Stimulated activated CD8-positive, alpha-beta memory T cell treated with anti-CD3 and anti-CD28 coated beads, Interleukin-15, amount 100 ng/mL, for 1 hour (primary cell): ENCODE measurements at places on chromosomes 7 and 10.

GRCh38 chr7:131007439-131008330 lies 273.7 kb upstream of the KLF14 start:
- DNase-seq, result no peak

DNA sequence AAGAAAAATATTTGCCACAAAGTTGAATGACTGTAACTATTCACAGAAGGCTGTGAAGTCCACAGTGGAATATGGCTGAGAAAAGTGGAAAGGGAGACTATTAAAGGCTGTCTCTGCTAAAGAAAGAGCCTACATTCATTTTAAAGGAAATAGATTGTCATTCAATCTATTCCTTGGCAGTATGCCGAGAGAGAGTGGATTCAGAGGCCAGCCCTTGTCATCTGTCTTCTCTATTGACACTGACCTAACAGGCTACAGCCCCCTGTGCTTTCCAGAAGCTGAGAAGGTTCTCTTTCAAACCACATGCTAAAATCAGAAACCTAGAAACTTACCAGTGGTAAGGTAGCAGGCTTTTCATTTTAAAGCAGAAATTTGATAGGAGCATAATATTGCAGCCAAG lies 12.1 kb downstream of the ODAD2 start:
- no peak for DNase-seq

DNA sequence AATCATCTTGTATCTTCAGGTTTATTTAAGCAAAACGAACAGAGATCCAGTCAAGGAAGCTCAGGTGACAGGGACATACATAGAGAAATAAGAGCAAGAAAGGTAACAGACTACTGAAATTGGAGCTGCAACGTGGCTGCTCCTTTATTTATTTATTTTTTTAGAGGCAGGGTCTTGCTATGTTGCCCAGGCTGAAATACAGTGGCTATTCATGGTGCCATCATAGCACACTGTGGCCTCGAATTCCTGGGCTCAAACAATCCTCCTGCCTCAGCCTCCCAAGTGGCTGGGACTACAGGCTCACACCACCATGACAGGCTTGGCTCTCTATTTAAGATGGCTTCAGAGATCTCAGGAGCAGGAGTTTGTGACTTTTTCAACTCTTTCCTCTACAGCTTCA lies 46.4 kb downstream of the COL1A2 start:
- no peak for DNase-seq

GRCh38 chr7:149748076-149748874 lies 25.1 kb downstream of the ZNF467 start:
- DNase-seq, result no peak

GRCh38 chr7:37510043-37510634 lies 61.5 kb upstream of the ELMO1 start:
- no peak for DNase-seq

DNA sequence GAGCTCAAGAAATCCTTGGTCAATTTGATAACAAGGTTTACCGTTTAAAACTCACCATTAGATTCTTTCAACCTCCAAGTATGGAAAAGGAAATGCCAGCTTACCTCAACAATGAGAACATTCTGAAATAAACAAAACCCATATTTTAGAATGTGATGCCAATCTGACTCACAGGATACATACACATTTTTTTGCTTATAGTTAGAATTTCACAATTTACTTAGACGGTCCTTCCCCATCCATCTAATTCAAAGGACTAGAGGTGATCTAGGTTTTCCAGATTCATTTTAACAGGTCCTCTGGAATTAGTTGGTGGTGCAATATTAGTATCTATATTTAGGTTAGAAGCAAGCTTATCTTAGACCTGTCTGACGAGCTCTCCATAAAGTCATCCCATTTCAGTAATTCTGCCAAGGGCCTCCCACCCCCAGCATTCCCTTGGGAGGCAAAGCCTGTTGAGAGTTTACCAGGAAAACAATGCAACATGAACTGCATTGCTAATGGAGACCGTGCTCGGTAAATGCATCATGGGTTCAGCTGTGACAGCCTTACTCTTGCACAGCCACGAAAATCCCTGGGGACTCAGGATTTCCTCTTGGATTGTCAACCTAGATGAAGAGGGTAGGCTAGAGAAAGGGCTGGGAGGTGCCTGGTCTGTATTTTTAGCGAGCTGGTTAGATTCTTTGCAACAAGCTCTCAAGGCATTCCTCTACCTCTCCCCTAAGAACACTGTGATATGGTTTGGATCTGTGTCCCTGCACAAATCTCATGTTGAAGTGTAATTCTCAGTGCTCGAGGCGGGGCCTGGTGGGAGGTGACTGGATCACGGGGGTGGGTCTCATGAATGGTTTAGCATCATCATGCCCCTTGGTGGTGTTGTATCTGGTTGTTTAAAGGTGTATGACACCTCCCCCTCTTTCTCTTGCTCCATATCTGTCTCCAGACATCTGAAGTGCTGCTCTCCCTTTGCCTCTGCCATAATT lies 93.8 kb downstream of the PRTFDC1 start:
- no peak for DNase-seq

- no peak for DNase-seq
These were observed 15.3 kb downstream of the EDRF1 start for GRCh38 chr10:125734823-125735222.

DNA sequence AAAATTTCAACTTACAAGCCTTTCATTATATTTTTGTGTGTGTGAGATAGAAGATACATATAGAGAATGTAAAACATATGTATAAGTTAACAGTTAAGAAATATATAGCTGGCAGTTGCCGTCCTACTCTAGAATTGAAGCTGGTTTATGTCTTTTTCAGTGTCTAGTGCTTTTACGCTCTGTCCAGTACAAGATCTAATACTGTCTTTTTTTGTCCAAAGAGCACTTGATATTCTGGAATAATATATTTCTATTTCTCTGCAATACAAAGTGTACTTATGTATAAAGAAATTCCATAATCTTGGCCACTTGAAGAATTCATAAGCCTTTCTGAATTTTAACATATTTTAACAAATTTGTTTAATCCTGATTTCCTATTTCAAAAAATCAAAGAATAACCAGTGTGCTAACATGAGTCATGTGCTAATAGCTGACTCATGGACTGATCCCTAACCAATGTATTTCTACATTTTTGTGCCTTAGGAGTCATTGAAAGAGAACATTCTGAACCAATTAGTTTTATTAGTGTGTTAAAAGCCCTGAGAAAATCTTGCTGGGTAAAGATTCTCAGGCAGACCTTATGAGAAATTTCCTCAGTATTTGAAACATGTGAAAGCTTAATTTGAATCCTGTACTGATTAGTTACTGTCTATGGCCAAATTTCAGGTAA lies 73.2 kb upstream of the CCAR1 start:
- no peak for DNase-seq

DNA sequence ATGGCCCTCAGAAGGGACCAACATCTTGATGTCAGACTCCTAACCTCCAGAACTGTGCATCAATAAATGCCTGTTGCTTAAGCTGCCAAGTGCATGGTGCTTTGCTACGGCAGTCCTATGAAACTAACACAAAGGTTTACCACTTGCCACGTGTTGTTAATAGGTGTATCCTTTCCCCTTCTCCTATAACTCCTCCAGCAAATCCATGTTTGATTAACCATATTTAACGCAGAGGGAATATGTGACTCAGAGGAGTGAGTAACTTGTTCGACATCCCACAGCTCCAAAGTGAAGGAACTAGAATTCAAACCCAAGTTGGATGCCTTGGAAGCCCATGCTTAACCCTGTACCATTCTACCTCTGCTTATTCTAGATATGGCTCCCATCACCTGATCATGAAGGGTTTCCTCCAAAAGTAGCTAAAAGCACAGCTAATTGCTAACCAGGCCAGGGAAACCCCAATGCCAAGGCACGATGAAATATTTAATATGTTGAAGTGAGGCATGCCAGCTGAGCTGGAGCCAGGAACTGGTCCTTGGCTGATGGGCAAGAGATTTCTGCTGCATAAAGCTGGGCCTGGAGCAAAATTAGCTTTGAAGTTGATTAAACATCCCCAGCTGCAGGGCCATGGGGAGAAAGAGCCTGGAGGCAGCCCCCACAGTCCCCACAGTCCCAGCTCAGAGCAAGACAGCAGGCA lies 131.9 kb downstream of the C10orf90 start:
- no peak for DNase-seq

GRCh38 chr10:101063548-101064414 lies 2.0 kb downstream of the KAZALD1 start:
- DNase-seq, result no peak

DNA sequence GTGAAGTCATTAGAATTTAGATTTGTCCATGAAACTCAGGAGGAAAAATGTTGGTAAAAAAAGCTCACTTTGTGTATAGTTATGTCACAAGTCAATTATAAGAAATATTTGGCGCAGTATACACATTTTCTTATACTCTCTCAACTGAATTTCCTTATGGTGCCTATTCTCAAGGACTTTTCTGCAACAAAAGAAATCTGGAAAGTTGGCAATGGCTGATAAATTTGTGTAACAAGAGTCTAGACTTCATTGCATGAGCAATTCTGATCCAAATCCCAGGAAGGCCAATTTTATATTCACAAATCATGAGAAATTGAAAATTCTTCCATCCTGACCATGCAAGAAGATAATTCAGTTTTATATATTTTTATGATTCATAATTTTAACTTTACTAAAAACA lies 35.7 kb downstream of the PPP1R3A start:
- no peak for DNase-seq

DNA sequence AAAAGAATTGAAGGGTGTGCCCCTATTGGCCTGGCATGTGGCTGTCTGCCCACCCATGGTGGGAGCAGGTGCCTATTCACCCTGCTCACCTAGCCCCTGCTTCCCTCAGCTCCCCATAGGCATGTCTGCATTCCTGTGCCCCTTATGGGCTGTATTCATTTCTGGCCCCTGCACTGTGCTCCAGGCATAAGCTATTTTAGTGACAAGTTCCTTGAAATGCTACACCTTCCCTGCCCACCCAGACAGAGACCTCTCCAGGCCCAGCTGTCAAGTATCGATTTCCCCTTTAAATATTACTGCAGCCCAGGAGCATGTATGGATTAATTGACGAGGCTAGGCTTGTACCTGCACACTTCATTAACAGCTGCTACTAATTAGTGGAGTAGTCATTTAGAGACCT lies 235.4 kb downstream of the RPS24 start:
- no peak for DNase-seq

DNA sequence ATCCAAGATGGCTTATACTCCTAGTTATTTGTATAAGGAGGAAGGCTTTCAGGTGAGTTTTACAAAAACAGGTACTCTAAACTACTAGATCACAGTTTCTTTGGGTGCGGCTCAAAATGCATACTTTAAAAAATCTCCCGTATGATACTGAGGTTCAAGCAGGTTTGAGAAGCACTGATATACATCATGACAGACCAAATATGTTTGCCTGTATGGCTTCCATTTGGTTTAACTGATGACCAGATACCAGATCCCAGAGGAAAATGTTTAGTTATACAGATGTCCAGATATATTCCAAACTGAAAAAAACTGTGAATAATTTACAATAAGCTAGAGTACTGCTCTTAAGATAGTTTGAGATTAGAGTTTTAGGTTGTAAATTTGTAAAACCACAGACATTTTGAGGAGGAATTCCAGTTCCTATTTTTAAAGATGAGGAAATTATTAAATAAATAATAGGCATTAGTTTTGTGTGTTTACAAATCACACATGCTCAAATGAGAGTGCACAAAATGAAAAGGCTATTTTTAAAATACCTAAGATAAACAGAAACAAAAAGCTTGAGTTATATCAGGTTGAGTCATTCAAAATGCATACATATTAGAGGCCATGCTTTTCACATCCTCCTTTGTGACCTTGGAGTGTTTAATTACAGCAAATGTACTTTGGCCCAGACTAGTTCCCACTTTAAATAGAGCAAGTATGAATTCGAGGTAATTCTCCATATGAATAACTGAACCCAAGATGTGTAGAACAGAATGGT lies 60.5 kb downstream of the SEMA3C start:
- DNase-seq, result no peak

DNA sequence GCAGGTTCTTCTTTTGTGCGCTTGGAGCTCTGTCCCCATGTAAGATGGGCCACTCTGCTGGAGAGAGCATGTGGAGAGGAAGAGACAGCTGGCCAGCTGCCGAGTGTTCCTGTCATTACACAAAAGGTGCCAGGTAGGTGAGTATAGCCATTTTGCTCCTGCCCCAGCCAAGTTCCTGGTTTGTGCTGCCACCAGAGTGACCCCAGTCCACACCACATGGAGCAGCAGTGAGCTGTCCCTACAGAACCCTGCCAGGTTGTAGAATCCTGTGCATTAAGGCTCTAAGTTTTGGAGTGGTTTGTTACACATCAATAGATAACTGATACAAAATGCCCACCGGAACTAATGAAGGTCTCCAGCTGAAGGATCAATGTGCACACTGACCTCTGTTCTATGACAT lies 84.6 kb upstream of the GHITM start:
- DNase-seq, result no peak

DNA sequence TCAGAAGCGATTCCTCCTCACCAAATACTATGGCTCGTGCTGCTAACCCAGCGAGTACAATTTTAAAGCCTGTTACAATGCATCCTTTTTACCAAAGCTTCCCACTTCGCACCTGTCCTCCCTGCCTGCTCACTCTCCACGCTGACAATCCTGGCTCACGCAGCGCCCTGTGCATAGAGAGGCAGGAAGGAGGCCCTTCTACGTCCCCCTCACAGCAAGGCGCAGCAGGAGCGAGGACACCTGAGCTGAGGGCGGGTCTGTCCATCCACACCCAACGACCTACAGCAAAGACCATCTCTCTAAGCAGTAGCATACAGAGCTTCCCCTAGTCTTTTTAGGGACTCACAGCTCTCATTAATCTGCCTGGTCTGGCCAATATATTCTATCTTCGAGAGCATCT lies 46.0 kb downstream of the MKI67 start:
- DNase-seq, result no peak

DNA sequence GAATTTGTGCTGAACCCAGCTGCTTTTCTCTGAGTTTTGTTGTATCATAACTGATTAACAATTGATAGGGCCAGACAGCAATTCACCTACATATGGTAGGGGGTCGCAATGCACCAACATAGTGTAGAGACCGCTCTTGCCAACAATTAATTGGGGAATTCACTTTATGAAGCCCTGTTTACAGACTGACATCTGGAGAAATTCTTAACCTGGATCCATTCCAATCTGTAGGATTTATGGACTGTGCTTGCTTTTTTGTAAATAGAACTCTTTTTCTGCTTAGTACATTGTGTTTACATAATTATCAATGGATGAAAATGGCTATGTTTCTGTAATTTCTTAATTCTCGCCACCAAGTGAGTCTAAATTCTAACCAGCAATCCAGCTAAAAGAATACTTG lies 311.7 kb upstream of the BMPER start:
- no peak for DNase-seq

DNA sequence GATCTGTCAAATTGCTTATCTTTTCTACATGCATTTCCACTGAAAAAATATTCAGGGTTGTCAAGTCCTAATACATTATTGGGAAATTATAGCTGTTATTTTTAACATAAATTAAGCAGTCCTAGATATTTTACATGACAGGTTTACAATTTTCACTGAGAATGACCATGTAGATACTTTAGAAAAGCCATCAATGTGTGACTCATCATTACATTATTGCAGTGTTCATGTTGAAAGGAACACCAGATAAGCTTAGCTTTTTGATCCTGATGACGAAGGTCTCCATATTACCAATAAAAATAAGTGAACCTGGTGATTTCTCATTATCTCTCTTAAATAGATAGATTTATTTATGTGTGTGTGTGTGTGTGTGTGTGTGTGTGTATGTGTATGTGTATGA lies 529.5 kb upstream of the PCDH15 start:
- no peak for DNase-seq

GRCh38 chr10:104941662-104942061 lies 300.6 kb downstream of the SORCS3 start:
- DNase-seq, result no peak
